ENCODE measurements at places on chromosomes 12 and 14.

GRCh38 chr14:68814539-68815297, 21.9 kb upstream of the ZFP36L1 start:
- no peak for DNase-seq

- peak; percentile 40 for DNase-seq
Measured at GRCh38 chr12:57242691-57243454, 8.1 kb downstream of the STAC3 start.

GRCh38 chr12:15001733-15002382, 29.0 kb downstream of the PDE6H start:
- no peak for DNase-seq

DNA sequence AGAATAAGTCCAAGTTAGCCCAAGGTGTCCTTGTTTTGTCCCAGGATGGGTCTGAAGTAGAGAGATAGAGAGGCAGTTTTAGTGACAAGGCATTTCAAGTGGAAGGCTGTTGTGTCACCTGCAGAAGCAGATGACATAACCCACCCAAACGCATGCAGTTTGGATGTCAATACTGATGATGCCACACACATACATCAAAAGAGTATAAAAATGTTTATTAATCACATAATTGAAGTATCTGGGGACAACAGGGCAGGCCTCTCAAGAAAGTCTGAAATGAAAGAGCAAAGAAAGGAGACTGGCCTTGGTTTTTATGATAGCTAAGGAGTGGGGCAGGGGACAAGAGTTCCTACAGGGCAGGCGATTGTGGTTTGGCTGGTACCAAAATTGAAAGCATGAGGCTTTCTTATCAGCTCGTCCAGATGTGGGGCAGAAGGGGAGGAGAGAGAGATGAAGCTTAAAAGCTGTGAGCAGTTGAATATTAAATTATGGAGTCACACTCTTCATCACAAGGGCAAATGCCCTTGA, 78.4 kb upstream of the TSPAN8 start:
- DNase-seq = no peak

DNA sequence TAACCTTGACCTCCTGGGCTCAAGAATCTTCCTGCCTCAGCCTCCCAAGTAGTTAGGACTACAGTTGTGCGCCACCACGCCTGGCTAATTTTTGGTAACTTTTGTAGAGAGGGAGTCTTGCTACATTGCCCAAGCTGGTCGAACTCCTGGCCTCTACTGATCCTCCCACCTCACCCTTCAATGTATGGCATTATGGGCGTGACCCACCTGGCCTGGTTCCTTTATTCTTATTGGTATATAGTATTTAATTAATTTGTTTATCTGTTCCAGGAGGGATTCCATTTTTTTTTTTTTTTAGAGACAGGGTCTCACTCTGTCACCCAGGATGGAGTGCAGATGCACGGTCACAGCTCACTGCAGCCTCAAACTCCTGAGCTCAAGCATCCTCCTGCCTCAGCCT, 40.9 kb upstream of the EAPP start:
- DNase-seq = no peak

DNA sequence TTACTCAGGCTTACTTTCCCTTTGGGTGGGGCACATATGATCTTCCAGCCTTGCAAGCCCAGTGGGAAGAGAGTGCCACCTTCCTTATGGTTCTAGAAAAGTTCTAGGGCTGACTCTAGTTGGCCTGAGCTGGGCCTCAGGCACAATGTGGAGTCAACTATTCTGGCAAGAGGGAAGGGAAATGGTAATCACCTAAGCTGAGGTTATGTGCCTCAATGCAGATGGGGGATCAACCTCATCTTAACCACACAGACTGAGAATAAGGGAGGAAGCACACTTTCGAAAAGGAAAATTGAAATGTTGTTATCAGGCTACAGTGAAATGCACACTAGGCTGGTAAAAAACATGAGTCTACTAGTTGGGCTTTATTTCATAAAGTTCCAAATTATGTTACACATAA, 77.5 kb upstream of the RMST start:
- no peak for DNase-seq

Measured in stimulated activated CD4-positive, alpha-beta T cell treated with anti-CD3 and anti-CD28 coated beads, TNF-alpha, amount 100 ng/mL, for 24 hours (primary cell).